ENCODE measurements at places on chromosomes 3 and 15. TPM values are rescaled to one million over a fixed set of nuclear protein-coding genes. Genes with fewer than 3 reads are reported as not detected.

DNA sequence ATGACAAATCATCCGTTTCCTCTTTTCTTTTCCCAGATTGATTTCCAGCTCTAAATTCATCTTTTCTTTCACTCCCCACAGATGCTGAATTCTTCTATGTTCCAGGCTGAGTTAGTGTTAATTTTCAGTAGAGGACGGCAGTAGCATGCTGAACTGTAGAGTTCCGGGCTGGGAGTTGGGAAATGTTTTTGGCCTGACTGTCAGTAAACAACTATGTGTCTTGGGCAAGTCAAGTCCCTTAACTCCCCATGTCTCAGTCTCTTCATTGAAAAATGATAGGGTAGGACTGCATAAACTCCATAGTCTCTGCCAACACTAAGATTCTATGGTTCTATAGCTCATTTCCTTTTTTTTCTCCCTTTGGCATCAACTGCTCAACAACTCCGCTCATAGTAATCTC is 333.9 kb downstream of the TIGIT start:
- no peak for DNase-seq

DNA sequence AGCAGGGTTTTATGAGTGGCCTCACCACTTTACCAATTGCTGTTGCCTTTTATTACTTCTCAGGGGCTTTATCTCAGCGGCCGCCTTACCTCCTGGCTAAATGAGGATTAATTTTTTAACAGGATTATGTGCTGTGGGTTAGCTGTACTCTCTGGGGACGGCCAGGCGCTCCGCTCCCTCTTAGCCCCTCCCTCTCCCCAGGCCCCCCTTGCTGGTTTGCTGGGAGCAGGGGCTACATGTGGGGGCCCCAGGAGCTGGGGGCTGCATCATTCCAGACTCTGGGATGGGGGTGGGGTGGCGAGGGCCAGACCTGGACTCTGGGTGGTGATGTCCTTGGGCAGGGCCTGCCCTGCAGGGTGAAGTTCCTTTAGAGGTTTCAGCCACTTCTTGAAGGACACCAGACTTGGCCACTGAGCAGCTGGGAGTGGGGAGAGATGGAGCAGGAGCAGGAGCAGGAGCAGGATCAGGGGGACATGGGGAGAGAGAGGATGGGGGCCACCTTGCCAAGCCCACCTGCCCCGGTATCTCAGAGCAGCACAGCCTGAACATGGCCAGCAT is 196.1 kb downstream of the GOLGA6L6 start:
- peak; percentile 85 for DNase-seq

DNA sequence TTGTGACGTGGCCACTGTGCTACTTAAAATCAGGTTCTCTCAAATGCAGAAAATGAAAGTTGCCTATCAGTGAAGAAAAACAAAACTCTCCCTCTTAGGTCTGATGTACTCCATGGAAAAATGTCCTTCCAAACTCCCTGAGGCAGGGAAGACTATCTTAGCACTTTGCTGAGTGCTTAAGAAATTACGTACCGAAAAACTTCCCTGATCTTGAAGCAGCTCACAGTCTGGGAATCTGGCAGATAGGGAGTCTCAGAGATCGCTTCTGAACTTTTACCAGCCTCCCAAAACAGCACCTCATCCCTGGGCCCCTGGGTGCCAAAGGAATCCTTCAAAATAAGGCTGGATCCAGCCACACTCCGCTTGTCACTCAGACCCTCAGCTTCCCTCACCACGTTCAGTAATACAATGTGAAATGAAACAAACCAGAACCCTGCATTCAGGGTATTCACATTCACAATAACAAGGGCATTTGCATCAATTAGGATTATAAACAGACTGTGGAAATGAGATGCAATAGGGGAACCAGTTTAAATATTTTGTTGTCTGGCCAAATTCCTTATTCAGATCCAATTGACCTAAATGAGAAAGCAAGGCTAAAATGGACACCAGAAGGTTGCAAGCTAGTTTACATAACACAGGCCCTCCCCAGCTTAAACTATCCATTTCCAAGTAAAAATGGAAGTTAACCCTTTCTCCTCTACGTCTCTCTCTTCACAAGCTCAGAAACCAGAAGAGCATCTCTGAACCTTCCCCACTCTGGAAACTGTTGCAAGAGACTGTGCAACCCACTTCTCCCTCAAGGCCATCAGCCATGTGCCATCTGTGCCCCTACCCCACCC is 20.9 kb downstream of the OSBPL10 start:
- DNase-seq: no peak

DNA sequence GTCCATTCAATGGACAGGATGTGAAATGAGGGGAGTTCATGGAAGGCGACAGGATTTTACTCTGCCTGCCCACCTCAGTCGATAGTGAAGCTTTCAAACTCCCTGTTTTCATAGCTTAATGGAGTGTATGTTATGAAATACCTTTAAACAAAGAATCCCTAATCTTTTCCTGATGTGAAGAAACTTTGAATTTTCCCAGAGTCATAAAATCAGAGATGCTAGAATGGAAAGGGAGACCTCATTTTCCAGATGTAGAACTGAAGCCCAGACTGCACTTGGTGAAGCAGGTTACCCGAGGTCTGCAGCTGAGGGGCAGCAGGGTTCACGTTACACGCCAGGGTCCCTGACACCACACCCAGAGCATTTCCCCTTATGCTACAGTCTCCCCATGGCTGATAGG is 34.7 kb upstream of the LACTB start:
- no peak for DNase-seq

- no peak for DNase-seq
Measured at GRCh38 chr3:33980252-33980651, 181.8 kb downstream of the PDCD6IP start.

DNA sequence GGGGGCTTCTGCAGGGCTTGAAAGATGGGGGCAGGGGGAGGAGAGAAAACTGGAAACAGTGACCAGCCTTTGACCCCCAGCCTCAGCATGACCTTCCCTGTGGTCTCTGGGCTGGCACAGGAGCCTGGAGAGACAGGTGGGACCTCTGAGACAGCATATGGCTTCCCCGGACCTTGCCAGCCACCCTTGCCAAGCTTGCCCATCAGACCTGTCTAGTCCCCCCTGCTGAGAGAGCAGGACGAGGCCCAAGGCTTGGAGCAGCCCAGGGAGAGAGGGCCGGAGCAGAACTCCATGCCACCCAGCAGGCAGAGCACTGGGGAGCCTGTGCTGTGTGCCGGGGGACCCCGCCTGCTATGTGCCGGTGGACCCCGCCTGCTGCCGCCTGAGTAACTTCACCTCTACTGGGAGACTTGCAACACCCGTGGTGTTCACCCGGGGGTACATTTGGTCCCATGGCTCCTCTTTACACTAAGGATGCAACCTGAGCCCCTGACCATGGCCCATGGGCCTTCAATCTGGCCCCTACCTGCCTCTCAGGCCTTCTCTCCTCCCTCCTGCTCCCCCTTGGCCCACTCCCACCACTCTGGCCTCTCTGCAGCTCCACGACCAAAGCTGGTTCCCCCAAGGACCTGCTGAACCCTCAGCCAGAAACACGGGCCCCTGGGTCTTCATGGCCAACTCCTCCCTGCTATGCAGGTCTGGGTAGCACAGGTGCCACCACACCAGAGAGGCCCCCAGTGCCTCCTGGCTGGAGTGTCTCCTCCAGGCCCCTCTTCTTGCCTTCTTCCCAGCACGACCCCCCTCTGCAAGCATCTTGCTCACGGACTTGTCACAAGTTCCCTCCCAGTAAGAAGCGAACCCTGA is 21.1 kb upstream of the SLC41A3 start:
- peak; percentile 58 for DNase-seq

DNA sequence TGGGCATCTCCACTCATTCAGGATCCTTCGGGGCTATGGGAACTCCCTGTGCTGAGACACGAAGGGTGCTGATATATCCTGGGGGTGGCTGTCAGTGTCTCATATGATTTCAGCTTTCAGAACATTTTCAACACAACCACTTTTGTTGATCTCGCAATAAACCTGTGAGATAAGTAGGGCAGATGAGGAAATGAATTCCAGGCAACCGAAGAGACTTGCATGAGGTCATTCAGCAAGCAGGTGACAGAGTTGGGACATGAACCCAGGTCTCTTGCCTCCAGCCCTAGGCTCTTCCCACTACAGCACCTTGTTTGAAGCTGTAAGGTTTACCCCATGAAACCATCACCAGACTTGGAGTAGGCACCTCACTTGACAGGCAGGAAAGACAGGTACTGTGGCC is 16.6 kb downstream of the DUOX1 start:
- peak; percentile 46 for DNase-seq

DNA sequence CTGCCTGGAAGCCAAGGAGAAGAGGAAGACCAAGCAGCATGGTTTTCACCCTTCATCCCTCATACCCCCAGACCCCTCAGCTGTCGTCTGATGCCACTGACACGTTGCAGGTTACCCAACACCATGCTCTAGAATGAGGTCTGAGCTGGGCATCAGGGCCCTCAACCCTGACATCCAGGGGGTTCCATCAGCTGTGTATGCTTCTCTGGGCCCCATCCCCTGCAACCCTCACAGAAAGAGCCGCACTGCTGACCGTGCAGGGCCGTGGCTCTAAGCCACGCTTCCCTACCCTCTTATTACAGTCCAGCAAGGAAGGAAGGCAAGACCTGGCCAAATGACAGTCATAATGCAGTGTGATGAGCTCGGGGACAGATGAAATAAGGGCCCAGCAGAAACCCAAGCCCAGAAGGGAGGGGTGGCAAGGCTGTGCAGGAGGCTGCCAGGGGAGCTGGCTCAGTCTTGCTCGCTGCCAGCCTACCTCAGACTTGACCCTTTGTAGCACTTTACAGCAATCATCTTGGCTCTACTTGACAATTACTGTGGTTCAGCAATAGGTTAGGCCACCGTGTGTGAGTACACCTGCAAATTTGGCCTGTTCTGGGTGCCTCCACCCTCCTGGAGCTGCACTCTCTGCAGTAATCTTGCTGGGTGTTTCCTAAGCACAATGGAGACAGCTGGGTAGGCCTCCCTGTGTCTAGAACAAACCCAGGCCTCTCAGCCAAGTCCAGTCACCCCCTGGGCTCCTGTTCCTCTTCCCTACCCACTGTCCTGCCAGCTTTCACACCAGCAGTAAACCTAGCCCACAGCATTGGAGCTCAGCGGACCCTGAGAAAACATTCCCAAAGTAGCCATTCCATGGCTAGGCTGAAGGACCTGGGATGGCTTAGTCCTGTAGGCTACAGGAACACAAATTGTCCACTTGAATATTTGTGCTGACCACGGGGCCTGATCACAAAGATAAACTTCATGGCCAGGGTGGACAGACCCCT is 115.3 kb upstream of the NEO1 start:
- no peak for DNase-seq

DNA sequence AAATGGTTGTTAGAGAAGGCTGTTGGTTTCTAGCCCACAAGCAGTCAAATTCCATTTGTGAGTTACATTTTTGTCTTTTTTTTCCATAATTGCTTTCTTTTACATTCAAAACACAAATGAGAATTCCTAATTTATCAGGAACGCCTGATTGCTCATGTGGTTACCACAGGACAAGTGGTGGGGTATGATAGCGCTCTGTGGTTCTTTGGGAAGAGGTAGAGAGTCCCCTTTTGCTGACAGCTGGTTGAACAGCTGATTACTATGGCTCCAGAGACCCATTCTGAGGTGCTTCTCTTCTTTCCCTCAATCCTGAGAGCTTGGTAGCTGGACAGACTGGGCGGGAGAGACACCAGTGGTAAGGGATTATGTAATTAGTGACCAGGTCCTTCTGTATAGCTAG is 24.4 kb downstream of the CNOT10 start:
- DNase-seq: no peak

GRCh38 chr3:183377307-183377959 is 51.0 kb downstream of the MCF2L2 start:
- no peak for DNase-seq

DNA sequence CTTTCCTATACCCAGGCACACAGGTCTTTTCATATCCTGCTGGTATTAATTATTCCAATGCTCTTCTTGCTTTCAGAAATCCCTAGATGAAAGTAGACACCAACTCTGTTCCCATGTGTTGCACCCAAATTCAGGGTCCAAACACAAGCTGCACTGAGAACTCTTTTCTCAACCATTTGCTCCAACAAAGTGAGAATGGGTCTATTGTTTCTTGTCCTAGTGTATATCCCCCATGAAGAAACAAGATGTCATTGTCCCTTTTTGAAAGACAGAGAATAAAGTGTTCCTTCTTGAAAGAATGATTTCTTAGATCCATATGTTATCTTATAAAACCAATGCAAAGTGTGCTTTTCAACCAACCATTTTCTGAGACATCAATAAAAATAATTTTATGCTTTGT is 353.7 kb downstream of the CNTN6 start:
- DNase-seq: no peak

DNA sequence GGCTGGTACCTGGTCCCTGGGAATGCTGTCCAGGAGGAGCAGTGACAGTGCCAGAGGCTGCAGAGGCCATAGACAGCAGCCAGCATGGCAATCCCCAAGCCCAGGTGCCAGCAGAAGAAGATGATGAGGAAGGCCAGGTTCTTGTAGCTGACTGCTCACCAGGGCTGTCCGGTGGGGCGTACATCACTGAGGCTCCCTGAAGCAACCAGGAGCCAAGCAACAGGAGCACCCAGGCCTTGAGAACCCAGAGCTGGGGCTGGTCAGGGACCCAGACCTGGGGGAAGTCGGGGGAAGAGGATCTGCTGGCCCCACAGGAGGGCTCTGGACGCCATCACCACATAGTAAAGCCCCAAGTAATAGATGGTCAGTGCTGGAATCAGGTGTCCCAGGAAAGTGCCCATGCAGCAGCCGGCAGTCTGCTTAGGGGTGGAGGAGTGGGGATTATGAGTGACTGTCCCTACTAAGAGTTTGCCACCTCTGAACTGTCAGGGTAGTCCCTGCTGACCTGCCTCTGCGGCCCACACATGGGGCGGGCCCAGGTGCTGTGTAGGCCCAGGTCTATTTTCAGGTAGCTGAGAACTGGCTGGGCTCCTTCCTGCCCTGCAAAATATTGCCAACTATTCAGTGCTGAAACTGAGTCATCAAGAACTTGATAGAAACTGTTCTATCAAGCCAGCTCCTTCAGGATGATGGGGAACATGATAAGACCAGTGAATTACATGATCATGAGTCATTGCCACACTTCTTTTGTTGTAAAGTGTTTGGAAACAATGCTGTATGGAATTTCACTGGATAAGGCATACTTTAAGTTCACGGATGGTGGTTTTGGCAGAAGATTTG is 68.7 kb downstream of the CHRD start:
- DNase-seq: no peak

- DNase-seq: no peak
Measured at GRCh38 chr3:142211034-142211433, 14.4 kb downstream of the GK5 start.

GRCh38 chr15:66785637-66786036 is 83.6 kb downstream of the SMAD6 start:
- no peak for DNase-seq

The POLQ gene
- total RNA-seq: 0.23 TPM

The LRRC34 gene
- 4.8 TPM for total RNA-seq

The MESP1 gene
- total RNA-seq: 0.69 TPM

The SLC4A7 gene
- 30.9 TPM for total RNA-seq

The DISP2 gene
- 0.05 TPM for total RNA-seq

Data from posterior vena cava (tissue), 2 donors.